ENCODE measurements at places on chromosomes 1 and 21. TPM values are rescaled to one million over a fixed set of nuclear protein-coding genes. Genes with fewer than 3 reads are reported as not detected.

JAM2 gene
- 55.7 TPM for total RNA-seq

KCTD3 gene
- total RNA-seq: 22.5 TPM

DYNLT4 gene
- 0.69 TPM for total RNA-seq

FUCA1 gene
- total RNA-seq: 15.4 TPM

MCL1 gene
- total RNA-seq: 96.4 TPM

MEX3A gene
- total RNA-seq: 0.12 TPM

DNA sequence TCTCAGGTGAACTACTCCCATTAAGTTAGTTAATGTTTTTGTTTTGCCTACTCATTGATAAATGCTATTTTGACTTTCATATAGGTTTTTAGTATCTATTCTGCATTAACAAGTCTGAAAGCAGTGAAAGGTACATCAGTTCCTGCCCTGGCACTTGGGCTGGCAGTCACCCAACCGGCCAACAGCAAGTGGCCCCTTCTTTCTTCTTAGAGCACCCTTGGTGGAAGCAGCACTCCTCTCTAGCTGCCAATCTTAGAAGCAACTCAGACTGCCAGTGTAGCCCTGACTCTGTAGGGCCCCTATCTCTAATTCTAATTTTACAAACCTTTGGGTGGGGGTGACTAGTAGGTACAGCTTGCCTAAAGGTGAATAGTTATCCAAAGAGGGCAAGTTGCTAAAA lies 155.7 kb downstream of the FGGY start:
- H3K4me3 ChIP-seq: no peak overlapping the region
- DNase-seq: no peak
- no peak overlapping the region for H3K27ac ChIP-seq

DNA sequence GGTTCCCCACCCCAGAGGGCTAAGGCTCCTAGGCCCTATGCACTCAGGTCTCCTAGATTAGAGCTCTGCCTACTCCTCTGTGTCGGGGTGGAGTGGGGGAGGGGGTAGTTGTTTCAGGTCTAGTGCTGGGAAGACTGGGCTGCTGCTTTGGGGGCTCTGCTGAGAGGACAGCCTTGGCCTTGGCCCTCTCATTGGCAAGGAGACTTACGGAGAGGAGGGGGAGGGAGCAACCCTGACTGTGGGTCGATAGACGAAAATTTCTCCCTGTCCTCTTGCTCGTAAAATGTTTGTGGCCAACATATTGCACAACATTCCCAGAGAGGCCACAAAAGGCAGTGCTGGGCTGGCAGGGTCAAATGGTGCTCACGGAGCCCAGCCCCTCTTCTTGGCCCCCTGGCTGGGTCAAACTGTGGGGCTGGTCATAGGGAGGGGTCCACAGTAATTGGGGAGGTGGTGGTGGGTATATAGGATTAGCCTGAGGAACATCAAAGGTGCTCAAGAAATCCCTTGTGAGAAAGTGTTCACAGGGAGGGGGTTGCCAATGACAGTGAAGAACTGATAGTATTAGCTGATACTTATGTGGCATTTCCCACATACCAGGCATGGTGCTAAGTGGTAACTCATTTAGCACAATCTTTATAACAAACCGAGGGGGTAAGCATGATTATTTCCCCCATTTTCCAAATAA lies 8.5 kb upstream of the DMBX1 start:
- H3K27ac ChIP-seq: no peak overlapping the region
- peaks cover 47% of the 10 kb centered on the region for H3K27me3 ChIP-seq
- no peaks in the 10 kb centered on the region for H3K4me1 ChIP-seq
- H3K36me3 ChIP-seq: no peaks in the 10 kb centered on the region
- H3K4me3 ChIP-seq: no peak overlapping the region
- no peak for DNase-seq

GRCh38 chr1:181104790-181105133 lies 16.3 kb downstream of the IER5 start:
- DNase-seq: peak; percentile 59
- peak overlapping the region; percentile 60 for H3K4me3 ChIP-seq
- peaks cover 3% of the 10 kb centered on the region for H3K4me1 ChIP-seq

- H3K27me3 ChIP-seq: no peaks in the 10 kb centered on the region
- H3K36me3 ChIP-seq: no peaks in the 10 kb centered on the region
Observed at GRCh38 chr1:81366173-81366572, 434.6 kb upstream of the ADGRL2 start.

DNA sequence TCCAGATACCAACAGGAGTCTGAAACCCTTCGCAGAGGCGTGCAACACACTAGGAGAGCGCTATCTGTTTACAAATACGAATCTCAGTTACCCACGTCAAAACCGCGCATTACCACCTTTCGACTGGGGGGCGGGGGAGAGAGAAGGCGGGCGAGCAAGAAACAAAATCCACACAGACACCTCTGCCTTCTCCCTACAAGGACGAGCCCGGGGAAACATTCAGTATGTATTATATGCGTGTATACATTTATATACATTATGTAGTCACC lies 722 bp downstream of the TUT4 start:
- DNase-seq: peak; percentile 29
- H3K4me3 ChIP-seq: peak overlapping the region; percentile 99
- no peaks in the 10 kb centered on the region for H3K27me3 ChIP-seq
- H3K4me1 ChIP-seq: peaks cover 7% of the 10 kb centered on the region
- H3K27ac ChIP-seq: peak overlapping the region; percentile 93

GRCh38 chr1:186046437-186047211 lies 312.4 kb downstream of the HMCN1 start:
- DNase-seq: no peak
- H3K36me3 ChIP-seq: no peaks in the 10 kb centered on the region
- H3K27me3 ChIP-seq: no peaks in the 10 kb centered on the region
- H3K4me3 ChIP-seq: no peak overlapping the region
- no peak overlapping the region for H3K27ac ChIP-seq
- peaks cover 5% of the 10 kb centered on the region for H3K4me1 ChIP-seq

DNA sequence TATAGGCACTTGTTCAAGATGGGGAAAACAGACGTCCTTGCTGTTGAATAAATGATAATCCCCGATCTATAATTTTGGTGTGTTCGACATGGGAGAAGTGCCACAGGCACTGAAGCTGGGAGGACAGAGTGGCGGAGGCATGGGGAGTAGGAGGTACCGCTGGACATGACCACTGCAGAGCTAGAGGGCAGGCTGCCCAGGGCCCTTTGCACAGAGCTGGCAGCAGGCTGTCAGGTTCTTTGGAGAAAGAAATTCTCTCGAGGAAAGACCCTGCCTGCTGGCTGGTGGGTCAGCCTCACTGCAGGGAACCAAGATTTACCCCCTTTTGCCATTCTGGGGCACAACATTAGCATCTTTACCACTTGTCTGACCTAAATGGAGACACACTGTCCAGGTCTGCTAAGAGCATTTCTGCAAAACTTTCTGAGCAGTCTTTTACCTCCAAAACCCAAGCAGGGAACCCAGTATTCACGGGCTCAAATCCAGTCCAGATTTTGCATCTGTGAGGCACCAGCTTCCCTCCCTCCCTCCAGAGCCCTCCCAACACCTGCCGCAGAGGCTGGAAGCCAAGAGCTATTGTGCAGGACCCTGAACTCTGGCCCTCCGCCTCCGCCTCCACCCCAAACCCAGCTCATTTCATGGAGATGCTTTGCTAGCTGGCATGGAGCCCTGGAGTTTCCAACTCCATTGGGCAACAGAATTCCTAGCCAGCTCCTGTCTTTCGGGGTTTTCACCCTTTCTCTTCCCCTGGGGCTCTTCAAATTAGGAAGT lies 142.3 kb downstream of the PLXNA2 start:
- H3K36me3 ChIP-seq: peaks cover 15% of the 10 kb centered on the region
- H3K27me3 ChIP-seq: no peaks in the 10 kb centered on the region
- H3K27ac ChIP-seq: no peak overlapping the region
- H3K4me1 ChIP-seq: peaks cover 40% of the 10 kb centered on the region

DNA sequence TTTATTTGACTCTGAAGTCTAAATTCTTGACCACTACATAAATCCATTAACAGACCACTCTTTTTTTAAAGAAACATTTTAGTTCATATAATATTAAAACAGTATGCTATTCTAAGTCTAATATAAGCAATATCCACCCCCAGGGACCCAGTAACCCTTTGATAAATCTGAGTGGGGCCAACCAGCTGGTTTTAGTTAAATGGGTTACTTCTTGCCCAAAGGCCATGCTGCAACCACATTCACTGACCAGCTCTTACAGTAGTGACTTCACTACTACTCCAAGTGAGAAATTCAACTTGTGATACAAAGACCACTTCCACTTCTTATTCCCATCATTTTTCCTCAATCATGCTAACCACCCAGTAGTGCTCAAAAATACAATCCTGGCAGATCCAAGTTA lies 20.5 kb downstream of the FUBP1 start:
- H3K4me1 ChIP-seq: no peaks in the 10 kb centered on the region
- no peak for DNase-seq
- peaks cover 65% of the 10 kb centered on the region for H3K36me3 ChIP-seq
- no peak overlapping the region for H3K4me3 ChIP-seq
- H3K27ac ChIP-seq: no peak overlapping the region
- no peaks in the 10 kb centered on the region for H3K27me3 ChIP-seq

DNA sequence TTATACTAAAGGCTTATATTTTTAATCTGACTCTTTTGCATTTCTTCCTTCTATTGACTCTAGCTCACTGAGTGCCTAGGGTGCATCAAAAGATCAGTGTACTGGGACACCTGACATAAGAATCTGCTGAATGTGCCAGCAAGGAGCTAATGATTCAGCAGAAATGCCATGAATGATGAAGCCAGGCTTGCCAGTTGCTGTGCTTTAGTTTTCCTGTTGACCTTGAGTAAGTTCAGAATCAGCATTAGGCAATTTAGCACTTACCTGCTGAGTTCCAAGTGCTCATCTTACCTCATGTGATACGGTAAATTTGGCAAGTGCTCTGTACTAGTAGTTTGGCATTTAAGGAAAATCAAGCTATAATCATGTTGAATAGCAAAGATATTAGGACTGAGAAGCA lies 523.2 kb upstream of the B3GALT2 start:
- H3K4me1 ChIP-seq: no peaks in the 10 kb centered on the region
- no peaks in the 10 kb centered on the region for H3K27me3 ChIP-seq
- no peak overlapping the region for H3K27ac ChIP-seq
- no peaks in the 10 kb centered on the region for H3K36me3 ChIP-seq

- H3K4me3 ChIP-seq: no peak overlapping the region
- DNase-seq: no peak
- H3K4me1 ChIP-seq: peaks cover 41% of the 10 kb centered on the region
- no peaks in the 10 kb centered on the region for H3K27me3 ChIP-seq
- peak overlapping the region; percentile 63 for H3K27ac ChIP-seq
Observed at GRCh38 chr1:1306070-1306660, 1.6 kb downstream of the ACAP3 start.

- H3K36me3 ChIP-seq: no peaks in the 10 kb centered on the region
- H3K4me1 ChIP-seq: no peaks in the 10 kb centered on the region
- DNase-seq: no peak
- no peaks in the 10 kb centered on the region for H3K27me3 ChIP-seq
Observed at GRCh38 chr1:31224068-31224467, 15.6 kb downstream of the NKAIN1 start.

DNA sequence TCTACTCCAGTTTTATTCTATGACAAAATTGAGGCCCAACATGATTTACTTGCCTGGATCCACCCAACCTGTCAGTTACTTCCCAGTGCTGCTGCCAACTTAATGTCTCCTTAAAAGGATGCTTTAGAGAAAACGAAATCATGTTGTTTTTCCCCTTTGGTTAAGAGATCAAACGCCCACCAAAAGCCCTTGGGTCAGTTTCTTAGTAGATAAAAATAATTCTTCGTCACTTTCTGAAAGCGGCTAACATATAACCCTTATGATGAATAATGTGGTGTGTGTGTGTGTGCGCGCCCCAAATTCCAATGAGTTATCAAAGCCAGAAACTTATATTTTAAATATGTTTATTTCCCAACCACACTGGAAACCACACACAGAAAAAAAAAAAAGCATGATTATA lies 52.7 kb upstream of the LGALS8 start:
- H3K4me1 ChIP-seq: peaks cover 10% of the 10 kb centered on the region
- H3K27me3 ChIP-seq: no peaks in the 10 kb centered on the region
- no peak overlapping the region for H3K4me3 ChIP-seq
- no peak for DNase-seq
- H3K36me3 ChIP-seq: no peaks in the 10 kb centered on the region
